ENCODE measurements at places on chromosomes 11 and 22. TPM values are rescaled to one million over a fixed set of nuclear protein-coding genes. Genes with fewer than 3 reads are reported as not detected.

RIBC2 gene
- total RNA-seq, result not detected

C11orf97 gene
- total RNA-seq, result not detected

DNA sequence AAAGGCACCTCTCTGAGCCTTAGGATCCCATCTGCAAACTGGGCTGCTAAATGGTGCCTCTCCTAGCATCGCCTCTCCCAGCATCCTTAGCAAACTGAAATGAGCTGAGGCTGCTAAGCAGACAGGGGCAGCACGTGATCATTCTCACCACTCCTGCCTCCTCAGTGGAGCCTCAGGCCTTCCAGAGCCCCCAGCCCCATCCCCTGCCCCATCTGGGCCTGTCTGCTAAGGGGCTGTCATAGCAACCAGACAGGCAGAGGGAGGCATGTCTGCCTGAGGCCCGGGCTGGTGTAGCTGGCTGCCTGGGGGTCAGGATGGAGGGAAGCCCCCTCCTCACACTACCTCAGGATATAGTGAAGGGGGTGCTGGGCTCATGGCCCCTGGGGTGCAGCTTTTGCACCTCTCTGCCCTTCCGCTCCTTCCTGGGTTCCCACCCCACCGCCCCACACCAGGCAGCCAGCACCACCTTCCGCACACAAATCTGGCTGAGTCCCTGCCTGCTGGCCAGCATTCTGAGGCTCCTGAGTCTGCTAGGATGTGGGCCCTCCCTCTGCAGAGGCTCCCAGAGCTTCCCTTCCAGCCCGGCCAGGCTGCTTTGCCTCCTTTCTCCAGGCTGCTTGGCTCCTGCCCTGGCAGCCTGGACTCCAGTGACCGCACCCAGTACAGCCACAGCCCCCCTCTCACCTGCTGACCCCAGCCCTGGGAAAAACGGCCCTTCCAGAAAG, 47.5 kb upstream of the TTLL12 start:
- DNase-seq, result no peak

MS4A15 gene
- not detected for total RNA-seq

GRCh38 chr11:93197380-93198214, at the start of gene SLC36A4:
SLC36A4 (minus strand) TSS chr11:93197991; CDS start chr11:93197832, 159 bp downstream.
- peak; percentile 70 for DNase-seq

DNA sequence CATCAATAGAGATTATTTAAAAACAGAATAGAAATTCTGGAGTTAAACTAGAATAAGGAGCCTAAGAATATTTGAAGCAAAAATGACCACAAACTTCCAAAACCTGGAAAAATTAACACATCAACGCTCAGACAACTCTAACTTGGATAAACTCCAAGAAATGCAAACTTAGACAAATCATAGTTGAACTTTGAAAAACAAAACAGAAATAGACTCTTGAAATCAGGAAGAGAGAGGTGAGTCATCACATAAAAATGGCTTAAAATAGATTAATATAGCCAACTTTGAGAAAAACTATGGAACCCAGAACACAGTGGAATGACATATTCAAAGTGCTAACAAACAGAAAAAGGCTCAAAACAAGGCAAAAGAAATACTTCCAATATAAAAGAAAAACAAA, 974.2 kb downstream of the JRKL start:
- peak; percentile 32 for DNase-seq

DNA sequence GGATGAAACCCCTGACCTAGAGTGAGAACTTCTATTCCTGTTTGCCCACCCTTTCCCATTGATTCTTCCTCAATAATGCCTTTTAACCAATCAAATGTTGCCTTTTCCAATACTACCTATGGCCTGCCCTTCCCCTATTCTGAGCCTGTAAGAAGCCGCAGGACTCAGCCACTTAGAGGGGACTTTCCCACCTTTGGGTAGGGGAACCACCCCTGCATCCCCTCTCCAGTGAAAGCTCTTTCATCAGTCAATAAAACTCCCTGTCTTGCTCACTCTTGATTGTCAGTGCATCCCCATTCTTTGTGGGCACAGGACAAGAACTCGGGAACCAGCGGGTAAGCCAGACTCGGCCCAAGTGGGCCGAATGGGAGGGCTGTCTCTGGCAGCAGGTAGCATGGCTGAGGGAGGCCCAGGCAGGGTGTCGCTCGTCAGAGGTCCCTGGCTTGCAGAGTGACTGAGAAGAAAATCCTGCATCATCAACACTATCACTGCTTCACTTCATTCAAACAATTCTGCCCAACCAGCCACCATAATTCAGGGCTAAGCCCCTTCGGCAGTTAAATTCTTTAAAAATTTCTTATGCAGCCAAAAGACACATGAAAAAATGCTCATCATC, 30.4 kb downstream of the LDHAL6A start:
- DNase-seq, result no peak

- no peak for DNase-seq
Observed at GRCh38 chr11:36019005-36019596, 75.2 kb downstream of the LDLRAD3 start.

- peak; percentile 47 for DNase-seq
Observed at GRCh38 chr11:33317662-33318061, 60.5 kb downstream of the HIPK3 start.

Data from A172 (cell line).